ENCODE measurements at places on chromosomes 6 and 20. TPM values are rescaled to one million over a fixed set of nuclear protein-coding genes. Genes with fewer than 3 reads are reported as not detected.

GRCh38 chr6:35080016-35080680 is 61.0 kb downstream of the TCP11 start:
- H3K27me3 ChIP-seq: no peaks in the 10 kb centered on the region
- no peak overlapping the region for H3K27ac ChIP-seq
- DNase-seq: no peak
- no peaks in the 10 kb centered on the region for H3K36me3 ChIP-seq

Gene DAAM2
- not detected for total RNA-seq

- peaks cover 19% of the 10 kb centered on the region for H3K27me3 ChIP-seq
- H3K4me1 ChIP-seq: no peaks in the 10 kb centered on the region
- DNase-seq: no peak
- no peak overlapping the region for H3K4me3 ChIP-seq
Observed at GRCh38 chr6:134099770-134100169, 47.3 kb upstream of the SLC2A12 start.

GRCh38 chr6:166636191-166636933 is 9.3 kb upstream of the RPS6KA2 start:
- peaks cover 11% of the 10 kb centered on the region for H3K4me1 ChIP-seq
- no peak overlapping the region for H3K4me3 ChIP-seq
- no peak for DNase-seq
- H3K27me3 ChIP-seq: peaks cover 26% of the 10 kb centered on the region
- H3K27ac ChIP-seq: no peak overlapping the region

Gene C20orf96
- total RNA-seq: 6.8 TPM
